ENCODE measurements at places on chromosomes 5 and 9.

- DNase-seq = no peak
Measured at GRCh38 chr5:138107213-138107612, 23.4 kb downstream of the WNT8A start.

- no peak for DNase-seq
Measured at GRCh38 chr9:69465473-69465872, 140.5 kb downstream of the ENTREP1 start.

DNA sequence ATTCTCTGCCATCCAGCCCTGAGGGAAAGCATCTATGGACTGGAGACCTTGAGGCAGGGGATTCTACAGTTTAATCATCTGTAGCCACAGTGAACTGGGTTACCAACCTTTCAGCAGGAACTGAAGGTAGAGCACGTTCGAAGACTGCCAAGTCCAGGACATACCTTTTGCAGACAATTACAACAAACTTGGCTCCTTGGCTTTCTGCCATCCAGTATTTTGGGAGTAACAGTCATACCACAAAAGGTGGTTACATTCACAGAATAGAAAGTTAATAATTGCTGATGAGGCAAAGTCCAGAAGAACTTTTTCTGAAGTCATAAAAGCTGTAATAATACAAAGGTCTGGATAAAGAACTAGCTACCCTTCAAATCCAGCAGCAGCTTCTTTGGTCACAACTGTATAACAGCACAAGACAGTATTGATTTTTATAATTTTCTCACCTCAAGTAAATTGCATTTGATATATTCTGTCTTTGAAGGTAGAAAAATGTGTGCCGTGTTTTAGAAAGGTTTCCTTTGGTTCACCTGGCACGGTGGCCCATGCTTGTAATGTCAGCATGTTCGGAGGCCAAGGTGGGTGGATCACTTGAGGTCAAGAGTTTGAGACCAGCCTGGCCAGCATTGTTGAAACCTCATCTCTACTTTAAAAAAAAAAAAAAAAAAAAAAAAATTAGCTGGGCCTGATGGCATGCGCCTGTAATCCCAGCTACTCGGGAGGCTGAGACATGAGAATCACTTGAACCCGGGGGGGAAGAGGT, 236.6 kb downstream of the NR3C1 start:
- no peak for DNase-seq

DNA sequence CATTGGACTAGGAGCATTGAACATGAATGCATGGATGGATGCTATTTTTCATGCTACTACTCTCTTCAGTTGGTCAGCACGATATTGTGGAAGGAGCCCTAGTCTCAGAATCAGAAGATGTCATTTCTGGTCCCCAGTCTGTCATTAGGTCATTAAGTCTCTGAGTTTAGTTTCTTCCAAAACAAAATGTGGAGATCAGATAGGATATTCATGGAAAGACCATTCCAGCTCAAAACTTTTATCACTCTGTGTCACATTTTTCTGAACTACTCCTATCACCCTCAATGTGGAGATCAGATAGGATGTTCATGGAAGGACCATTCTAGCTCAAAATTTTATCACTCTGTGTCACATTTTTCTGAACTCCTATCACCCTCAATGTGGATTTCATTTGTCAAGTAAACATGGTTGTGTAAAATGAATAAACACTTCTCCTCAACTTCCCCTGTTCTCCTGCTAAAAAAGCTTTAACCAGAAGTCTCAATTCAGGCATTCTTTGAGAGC, 296.8 kb downstream of the MRPS30 start:
- no peak for DNase-seq

- DNase-seq = no peak
Measured at GRCh38 chr5:81859624-81860023, 108.7 kb upstream of the SSBP2 start.

DNA sequence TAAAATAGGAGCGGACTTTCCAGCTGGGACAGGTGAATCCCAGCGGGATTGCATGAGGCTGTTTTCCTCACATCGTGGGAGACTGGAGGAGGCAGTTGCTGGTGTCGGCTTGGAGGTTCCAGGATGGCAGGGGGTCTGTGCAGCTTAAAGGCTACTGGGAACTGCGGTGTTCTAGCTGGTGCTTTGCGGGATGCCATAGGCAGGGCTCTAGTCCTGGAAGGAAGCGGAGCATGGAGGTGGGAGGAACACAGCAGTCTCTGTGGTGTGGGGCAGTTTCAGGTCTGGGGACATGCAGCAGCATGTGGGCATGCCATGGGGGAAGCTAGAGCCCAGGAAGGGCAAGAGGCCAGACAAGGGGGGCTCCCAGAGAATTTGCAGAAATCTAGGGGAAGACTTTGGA, 141.5 kb downstream of the NSG2 start:
- DNase-seq = no peak

DNA sequence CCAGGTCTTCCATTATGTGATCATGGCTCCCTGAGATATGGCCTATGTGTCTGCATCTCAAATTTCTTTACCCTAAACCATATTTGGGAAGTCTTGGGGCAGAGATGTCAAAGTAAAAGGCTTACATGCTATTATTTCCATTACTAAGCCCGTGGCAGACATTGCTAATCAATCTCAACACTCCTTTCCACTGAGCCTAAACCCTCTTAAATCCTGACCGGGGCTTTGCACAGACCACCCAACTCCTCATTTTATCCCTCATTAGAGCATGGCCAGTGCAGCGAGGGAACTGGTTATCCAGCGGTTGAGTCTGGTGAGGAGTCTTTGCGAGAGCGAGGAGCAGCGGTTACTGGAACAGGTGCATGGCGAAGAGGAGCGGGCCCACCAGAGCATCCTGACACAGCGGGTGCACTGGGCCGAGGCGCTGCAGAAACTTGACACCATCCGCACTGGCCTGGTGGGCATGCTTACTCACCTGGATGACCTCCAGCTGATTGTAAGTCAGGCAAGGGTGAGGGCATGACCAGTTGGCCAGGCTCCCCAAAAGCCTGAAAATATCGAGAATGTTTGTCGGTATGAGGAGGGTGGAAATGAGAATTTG, 11.0 kb downstream of the BSPRY start:
- DNase-seq = no peak

DNA sequence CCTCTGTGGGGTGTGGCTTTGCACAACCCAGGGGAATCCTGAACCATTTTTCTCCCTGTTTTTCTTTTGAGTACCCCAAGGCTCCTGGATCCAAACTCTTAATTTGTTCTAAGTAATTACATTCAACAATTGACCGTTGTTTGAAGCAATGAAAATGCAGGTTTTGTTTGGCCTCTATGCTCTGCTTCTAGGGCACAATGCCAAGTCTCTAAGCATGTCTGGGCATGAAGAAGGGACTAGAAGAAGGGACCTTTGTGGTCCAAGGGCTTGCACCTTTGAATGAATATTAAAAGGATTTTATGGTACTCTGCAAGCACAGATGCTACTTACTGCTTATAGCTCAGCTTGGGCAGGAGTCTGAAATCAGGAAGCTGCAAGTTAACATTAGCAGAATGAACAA, 6.6 kb upstream of the ENC1 start:
- DNase-seq = no peak

- peak; percentile 81 for DNase-seq
Measured at GRCh38 chr5:136001466-136001981, 27.3 kb upstream of the TGFBI start.

GRCh38 chr5:33312571-33313549, 127.9 kb upstream of the TARS1 start:
- no peak for DNase-seq

DNA sequence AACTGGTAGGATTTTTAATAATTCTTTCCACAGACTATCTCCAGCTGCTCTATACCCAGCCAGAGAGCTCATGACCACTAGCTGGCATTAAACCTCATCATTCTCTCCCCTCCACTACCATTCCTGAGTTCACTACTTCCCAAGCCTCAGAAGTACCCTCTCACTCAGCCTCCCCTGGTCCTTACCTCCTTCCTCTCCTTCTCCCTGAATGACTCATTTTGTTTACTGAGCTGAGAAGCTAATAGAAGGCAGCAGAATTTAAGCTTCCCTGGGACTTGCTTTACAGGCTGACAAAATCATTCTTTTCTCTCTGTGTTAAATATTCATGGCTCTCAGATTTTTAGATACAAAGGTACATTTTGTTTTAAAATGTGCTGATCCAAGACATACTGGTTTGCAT, 305.4 kb downstream of the TLR4 start:
- DNase-seq = no peak

DNA sequence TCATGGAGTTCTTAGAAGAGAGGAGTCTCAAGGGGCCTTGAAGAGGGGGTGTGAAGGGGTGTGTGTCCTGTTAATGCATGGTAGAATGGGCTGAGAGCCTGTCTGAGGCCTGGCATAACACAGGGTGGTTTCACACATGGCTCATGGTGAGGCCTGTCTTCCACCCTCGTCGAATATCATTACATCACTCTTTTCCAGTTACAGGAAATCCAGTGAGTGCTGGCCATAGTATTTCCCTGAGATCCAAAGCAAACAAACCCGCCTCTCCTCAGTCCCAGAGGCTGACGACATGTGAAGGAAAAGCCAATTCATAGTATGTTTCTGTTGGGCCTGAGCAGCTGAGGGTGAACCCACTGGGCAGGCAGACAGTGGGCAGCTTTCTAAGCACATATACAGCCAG, 159.4 kb upstream of the NR3C1 start:
- DNase-seq = peak; percentile 58

DNA sequence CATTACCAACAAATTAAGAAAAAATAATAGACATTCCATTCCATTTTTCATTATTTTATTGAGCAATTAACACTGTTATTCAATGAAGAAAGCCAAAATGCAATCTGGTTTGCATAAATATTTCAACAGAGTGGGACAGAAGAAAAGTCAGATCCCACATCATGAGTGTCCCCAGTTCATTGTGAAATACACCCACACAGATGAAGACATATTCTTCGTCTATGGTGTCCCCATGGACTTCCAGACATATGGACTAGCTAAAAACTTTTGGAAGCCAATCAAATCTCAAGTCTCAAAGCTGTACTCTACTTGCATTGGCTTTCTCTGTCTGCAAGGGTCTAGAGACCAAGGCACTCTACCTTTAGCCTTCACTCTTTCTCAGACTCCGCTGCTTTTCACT, 194.3 kb downstream of the SEMA5A start:
- no peak for DNase-seq

GRCh38 chr9:112705768-112706427, 12.0 kb downstream of the INIP start:
- DNase-seq = no peak

- no peak for DNase-seq
Measured at GRCh38 chr9:10678790-10679189, 66.0 kb upstream of the PTPRD start.

DNA sequence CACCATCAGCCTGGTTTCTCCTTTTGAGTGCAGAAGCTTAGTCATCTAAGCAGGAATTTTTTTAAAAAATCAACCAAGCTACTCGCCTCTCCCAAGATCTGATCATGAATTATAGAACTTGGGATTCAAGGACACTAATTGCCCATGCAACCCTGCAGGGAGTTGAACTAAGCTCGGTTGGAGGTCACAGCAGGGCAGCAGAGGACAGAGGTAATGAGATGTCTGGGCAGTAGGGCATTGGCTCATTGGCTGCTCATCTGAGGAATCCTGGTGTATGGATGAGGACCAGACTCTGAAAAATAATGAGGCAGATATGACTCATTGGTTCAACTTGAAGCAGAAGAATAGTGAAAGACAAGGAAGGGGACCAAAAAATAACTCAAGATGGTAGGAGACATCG, 111.8 kb upstream of the TLE1 start:
- DNase-seq = no peak

DNA sequence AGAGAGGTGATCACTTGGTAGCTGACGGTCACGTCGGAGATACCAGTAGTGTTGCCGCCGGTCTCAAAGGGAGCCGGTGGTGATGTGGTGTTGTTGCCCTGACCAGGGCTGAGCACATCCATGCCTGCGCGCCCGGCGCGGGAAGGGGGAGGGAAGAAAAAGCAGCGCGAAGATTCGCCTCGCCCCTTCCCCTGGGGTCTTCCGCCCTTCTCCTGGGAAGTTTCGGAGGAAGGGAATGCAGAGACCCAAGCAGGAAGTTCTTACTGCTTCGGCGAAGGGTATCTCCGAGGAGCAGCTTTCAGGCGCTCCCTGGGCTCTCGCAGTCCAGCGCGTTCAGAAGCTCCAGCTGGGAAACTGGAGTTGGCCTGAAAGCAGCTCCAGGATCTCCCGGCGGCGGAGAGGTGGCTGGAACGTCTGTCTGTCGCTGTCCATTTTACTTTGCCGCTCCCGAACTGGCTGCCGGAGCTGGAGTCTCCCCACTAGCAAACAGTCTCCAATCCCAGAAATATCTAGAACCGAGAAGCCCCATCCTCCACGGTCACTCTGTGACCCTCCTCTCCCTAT, 565 bp downstream of the HTR1A start:
- DNase-seq = no peak

DNA sequence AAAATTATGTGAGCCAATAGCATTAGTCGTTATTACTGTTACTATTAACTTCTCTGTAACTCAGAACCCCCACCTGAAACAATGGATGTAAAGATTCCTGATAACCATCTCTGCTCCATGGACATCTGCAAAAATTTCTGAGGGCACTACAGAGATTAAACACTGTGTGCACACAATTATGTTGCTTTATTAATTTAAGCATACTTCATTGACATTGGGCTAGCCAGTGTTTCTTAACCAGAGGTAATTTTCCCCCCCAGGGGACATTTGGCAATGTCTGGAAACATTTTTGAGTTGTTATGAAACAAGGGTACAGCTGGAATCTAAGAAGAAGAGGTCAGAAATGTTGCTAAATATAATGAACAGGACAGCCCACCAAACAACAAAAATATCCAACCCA, 19.3 kb downstream of the SLIT3 start:
- no peak for DNase-seq

DNA sequence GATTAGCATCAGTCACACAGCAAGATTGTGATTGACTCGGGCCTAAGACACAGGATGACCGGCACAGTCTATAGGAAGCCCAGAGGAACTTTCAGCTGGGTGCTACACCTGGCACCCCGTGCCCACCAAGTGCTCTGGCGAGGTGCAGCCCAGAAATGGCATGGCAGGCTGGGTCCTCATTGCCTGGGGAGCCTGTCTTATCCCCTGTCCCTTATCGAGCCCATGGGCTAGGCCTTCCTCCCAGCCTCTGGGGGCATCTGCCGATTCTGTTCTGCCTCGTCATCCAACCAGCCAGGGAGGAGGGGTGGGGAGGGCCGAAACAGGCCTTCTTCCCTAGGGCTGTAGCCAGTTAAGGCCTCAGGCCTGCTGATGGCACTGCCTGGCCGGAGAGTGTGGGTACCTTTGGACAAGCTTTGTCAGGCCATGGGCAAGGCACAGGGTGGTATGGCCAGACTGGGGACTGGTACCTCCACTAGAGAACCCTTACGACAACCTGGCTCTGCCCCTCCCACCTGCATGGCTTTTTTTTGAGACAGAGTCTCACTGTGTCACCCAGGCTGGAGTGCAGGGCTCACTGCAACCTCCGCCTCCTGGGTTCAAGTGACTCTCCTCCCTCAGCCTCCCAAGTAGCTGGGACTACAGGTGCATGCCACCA, 1.6 kb downstream of the GRK6 start:
- no peak for DNase-seq

- DNase-seq = no peak
Measured at GRCh38 chr5:55406292-55406691, 98.5 kb downstream of the MTREX start.

GRCh38 chr5:83475391-83475863, 3.9 kb downstream of the VCAN start:
- no peak for DNase-seq

- DNase-seq = no peak
Measured at GRCh38 chr9:101737705-101738565, 512 bp downstream of the GRIN3A start.

- DNase-seq = no peak
Measured at GRCh38 chr5:32254881-32255539, 57.7 kb downstream of the MTMR12 start.

- DNase-seq = no peak
Measured at GRCh38 chr9:19895006-19895405, 106.2 kb upstream of the SLC24A2 start.

Data from right forelimb (tissue), 1 donor.